ENCODE measurements at places on chromosomes 3 and 15.
A peak's percentile ranks its signal among the peaks of the same experiment; 100 is the strongest.

DNA sequence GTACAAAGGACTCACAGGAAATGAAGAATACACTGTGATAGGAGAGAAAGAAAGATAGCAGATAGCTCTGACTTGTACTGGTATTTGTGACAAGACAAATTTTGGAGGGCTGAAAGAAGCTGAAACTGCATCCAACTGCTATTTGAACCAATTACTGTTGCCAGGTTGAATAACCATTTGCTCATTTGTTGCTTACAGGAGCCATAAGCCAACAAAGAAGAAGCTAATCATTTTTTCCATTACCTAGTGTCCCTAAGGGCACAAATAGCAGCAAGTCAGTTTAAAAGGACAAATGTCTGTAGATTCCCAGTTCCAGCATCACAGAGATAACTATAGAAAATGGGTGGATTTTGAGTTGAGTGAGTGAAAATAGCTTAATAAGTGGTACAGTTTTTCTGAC is 376.9 kb upstream of the ARPP21 start:
- DNase-seq = no peak

DNA sequence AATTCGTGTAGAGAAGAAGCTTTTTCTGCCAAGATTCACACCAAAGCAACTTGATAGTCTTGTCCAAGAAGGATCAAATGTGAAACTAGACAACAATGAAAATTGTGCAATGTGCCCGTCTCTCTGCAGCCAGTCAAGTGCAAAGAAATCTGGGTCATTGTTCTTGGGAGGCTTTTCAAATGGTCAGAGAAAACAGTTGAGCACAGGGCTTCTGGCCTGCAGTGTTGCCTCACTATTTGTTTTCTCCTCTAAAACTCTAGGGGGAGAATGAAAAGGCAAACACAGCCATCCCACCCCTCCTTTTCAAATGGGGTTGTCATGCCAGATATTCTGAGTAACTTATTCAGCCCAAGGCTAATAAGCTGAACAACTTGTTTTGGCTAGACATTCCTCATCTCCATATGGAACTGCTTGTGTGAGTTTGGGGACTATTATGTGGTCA is 417.6 kb upstream of the CDIN1 start:
- DNase-seq = peak; percentile 6

DNA sequence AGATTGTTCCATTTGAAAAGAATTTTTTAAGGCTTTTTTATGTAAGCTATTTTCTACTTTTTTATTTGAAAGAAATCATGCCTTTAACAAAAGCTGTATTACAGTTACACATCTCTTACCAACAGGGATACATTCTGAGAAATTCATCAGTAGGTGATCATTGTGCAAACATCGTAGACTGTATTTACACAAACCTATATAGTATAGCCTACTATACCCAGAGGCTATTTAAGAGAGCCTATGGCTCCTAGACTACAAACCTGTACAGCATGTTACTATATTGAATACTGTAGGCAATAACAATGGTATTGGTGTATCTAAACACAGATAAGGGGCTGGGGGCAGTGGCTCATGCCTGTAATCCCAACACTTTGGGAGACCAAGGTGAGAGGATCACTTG is 43.1 kb downstream of the PEAK1 start:
- DNase-seq = no peak

- DNase-seq = no peak
Measured at GRCh38 chr3:100641471-100642032, 32.2 kb downstream of the ADGRG7 start.

DNA sequence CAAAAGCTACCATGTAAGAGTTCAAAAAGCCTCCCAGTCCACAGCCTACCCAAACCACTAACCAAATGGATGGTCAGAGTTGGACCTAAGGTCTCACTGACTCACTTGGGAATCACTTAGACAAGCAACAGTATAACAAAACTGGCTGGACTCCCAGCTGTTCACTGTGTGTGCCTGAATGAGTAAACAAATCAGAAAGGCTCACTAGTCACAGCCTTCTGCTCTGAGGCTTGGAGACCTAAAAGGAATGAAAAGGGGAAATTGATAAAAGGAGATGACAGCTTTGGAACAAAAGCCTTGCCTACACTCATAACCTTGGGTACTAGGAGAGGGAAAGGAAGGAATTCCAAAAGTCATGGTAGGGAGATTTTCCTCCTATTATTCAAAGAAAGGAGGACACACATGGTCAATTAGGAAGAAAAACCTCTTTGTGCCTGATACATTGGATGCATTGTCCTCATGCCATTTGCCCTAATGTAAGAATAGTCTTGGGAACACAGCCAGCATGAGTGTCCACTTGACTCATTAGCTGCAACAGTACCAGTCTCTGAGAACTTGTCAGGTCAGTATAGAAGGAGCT is 92.3 kb downstream of the FRMD5 start:
- DNase-seq = no peak

DNA sequence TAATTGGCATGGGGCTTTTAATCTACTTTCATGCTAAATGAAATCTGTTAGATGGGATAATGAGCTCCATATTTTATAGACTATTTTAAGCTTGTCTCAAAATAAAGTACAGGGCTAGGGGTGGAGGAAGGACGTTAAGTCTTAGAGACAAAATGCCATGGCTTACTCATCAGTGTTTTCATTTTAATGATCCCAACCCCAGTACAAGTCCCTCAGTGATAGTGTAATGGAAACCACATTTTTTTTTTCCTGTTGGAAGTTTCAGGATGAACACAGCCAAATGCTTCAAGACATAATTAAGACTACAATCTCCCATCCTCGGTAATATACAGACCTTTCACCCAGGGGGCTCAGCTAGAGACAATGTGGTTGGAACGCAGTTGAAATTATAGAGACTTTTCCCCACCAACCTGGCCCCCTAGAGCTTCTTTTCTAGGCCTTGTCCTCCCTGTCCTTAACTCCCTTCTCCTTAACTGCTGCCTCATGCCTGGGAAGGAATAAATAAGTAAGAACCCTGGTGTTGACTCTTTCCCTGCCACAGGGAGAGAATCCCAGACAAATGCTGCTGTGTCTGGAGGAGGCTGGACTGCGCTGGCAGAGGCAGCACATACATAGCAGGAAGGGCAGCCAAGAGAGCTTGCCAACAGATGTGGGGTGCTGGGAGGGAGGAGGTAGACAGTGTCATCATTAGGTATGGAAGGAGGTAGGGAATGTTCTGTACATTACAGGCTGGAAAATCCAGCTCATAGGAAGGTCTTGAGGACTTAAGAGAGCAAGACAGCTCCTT is 115.4 kb upstream of the ROPN1 start:
- no peak for DNase-seq

Measured in substantia nigra (tissue), 51 donors.